Choroid plexus epithelial cell (primary cell): ENCODE measurements at places on chromosomes 5 and 9.

DNA sequence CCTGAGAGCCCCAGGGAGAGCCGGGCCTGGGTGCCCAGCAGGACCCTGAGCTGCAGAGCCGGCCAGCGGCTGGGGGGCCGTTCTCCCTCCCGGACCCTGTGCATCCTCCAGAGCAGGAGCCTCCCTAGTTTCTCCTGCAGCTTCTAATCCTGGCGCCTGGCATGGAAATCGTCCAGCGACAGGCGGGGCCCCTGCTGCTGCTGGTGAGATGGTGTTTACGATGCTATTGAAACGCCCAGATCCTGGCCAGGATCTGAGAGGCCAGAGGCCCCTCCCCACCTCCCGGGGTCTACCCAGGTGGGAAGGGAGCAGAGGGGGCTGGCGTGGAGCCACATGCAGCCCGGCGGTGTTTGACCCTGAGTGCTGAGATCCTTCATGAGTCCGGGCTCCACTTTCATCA lies 38.2 kb upstream of the CEP72 start:
- DNase-seq: no peak

DNA sequence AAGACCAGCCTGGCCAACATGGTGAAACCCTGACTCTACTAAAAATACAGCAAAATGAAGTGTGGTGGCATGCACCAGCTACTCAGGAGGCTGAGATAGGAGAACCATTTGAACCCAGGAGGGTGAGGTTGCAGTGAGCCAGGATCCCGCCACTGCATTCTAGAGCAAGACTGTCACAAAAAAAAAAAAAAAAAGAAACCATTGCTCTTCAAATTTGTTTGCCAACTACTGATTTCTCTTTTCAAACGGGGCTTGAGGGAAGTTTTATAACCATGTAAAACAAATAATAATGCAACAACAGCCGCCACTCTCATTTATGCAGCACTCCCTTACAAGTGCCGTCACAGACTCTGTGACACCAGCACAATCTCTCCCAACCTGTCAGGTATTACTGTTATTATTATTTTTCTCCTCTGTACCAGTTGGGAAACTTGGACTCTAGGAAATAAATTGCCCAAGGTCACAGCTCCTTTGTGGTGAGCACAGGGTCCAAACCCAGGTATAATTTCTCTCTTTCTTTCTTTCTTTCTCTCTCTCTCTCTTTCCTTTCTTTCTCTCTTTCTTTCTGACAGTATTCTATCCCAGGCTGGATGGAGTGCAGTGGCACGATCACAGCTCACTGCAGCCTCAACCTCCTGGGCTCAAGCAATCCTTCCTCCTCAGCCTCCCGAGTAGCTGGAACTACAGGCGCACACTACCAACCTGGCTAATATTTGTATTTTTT lies 25.4 kb downstream of the SERINC5 start:
- DNase-seq: no peak

DNA sequence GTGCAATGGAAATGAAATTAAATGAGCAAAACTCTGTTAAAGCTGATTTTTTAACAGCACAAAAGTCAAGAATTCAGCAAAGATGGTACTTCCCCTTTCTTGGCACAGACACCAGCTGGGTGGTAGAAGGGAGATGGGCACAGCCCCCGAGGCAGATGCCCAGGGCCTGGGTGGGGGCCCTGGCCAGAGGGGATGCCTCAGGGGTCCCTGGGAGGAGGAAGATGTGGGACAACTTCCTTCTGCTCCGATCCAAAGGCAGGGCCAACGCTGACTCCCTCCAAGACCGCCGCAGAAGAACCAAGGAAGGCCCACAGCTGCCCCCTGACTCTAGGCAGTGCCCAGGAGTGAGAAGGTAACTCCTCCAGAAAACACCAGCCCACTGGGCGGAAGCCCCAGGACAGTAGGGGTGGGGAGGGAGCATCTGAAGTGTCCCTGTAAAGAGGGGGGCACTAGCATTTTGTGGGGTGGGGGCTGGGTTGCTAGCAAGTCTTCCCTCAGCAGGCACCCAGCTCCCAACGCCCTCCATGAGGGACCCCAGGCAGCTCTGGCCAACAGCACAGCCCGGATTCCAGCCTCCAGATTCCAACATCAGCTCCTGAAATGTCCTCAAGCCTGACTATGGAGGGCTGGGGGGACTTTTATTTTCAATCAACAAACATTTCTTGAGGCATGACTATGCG lies 4.9 kb downstream of the NACC2 start:
- DNase-seq: no peak

DNA sequence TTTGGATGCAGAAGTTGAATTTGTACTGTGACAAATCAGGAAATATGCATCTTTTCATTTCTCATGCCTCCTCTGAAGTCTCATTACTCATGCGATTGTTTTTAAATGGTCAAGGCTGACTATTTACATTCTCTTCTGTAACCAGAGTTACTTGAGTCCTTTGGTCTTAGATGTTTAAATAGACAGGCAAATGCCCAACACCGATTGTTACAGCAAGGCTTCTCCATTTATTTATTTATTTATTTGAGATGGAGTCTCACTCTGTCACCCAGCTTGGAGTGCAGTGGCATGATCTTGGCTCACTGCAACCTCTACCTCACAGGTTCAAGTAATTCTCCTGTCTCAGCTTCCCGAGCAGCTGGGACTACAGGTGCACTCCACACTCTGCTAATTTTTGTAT lies 72.7 kb upstream of the SLC28A3 start:
- DNase-seq: no peak

DNA sequence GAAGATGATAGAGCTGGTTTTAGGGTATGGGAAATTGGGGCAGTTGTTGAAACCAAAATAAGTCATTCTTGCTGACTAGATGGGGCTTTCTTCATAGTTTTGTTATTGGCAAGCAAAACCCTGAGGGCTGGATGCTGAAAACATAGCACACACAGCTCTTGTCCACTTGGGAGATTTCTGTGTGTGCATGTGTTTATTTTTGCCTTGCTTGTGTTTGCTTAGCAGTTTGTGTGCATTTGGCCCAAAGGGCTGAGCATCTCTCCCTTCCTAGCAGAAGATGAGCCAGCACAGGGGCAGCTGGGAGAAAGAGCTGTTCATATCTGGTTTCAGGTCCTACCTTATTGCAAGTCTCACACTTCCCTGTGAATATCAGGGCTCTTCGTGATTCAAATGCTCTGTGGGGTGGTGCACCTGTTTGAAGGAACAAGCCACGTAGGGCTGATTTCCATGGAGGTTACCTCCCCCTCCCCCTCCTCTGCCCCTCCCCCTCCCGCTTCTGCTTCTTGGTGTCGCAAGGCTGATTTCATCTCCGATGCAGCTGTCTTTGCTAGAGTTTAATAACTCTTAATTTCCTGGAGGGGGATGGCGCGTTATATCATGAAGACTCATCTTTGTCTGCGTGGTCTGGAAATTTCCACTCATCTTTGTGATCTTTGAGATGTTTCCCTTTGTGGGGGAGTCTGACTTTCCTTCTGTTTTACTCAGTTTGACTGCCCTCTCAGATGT lies 296.5 kb downstream of the ARHGAP26 start:
- DNase-seq: no peak

- no peak for DNase-seq
These were observed 28.2 kb downstream of the NMUR2 start for GRCh38 chr5:152376886-152377285.

GRCh38 chr5:159582756-159583541 lies 252.7 kb upstream of the IL12B start:
- DNase-seq: peak; percentile 41

DNA sequence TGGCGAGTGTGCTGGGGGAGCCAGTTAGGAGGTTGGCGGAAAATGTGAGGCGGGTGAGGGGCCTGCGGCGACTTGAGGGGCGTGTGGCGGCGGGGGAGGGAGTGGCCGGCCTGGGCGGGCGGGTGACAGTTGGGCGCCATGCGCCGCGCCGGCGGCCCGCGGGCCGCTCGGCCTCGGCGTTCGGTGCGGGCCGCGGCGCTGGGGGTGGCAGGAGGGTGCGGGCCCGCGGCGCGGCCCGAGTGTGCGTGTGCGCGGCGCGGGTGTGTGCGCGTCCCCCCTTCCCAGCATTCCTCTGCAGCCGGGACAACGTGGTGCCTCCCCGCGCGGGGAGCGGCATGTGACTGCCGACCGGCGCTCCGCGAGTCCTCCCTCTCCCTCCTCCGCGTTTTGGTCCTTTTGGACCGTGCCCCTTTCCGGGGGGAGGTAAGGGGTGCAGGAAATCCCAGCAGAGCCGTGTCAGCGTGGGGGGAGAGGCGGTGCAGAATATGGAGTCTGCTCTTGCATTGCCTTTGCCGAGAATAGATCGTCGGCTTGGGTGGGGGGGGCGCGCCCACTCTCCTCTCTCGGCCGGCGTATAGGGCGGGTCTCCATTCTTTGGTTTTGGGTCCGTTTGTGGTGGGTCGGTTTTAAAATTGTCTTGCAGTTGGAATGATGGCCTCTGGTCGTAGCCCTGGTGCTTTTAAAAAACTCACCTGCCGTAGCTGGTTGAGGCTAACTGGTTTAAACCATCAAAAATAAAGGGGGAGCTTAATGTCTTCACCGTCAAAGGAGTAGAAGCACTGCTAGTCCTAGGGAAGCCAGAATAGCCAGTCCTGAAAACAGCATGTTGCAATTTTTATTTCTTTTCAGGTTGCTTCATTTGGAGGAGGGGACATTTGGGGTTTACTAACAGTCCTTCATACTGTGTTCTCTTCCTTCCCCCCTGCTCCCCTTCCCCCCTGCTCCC lies 2.0 kb downstream of the LARP1 start:
- peak; percentile 46 for DNase-seq

DNA sequence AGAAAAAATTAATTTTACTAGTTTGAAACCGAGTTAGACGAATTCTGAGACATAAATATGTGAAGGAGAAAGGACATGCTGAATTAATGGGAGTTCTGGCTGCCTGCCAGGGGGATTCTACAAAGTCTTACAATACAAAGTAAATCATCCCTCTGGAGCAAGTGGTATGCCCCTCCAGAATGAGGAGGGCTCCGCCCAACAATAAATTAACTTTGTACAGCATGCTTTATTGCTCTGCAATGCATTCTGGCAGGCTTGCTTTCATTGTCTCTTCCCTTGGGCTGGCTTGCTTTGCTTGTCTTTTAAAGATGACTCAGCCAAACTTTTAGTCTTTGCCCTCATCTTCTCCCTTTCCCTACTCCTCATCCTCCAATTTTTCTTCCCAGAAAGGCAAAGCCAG lies 11.7 kb upstream of the PCDHB1 start:
- no peak for DNase-seq

- no peak for DNase-seq
These were observed 25.1 kb downstream of the CRB2 start for GRCh38 chr9:123380852-123381705.

- peak; percentile 66 for DNase-seq
These were observed 6.6 kb upstream of the RNF20 start for GRCh38 chr9:101527066-101527465.

DNA sequence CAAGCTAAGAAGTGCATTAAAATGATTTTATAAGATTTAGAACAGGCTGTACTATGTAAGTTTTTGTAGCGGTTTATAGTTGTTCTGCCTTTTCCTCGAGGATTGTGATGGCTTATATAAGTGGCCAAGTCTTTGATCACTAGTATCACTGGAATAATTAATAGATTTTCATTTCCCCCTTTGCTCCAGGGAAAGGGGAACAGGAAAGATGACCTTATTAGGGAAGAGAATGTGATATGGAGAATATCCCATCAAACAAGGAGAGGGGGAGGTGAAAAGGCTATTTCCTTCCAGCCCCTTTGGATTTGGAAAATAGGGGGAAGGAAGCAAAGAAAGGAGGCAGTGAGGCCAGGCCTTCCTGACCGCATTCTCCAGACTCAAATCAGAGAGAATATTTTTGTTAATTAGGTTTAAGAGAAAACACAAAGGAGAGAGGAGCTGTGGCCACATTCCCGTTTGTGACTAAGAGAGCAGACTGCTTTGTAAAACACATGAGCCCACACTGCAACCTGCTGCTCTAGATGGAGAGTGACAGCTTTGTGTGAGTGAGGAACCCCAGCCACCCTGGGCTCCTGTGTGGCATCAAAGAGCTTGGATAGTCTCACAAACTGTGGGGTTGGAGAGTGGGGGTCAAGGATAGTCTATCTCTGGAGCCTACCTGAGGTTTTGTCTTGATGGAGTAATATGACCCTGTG lies 359.5 kb downstream of the DTWD2 start:
- DNase-seq: no peak

- DNase-seq: peak; percentile 77
These were observed 27.1 kb upstream of the MYORG start for GRCh38 chr9:34403554-34404380.

DNA sequence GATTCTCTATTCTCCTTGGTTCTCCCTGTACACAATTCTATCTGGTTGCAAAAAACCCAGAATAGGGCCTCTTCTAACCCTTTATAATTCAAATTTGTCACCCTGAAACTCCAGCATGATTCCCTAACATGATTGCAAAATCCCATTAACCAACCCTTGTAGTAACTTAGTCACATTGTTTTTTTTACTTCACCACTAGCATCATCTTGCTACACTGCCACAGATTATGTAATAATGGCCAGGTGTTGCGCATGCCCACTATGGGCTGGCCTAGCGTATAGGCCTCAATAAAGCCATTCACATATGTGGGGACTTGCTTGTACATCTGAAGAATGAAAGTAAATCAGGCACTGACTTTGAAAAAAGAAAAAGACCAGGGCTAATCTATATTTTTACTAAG lies 25.7 kb downstream of the FAM170A start:
- peak; percentile 25 for DNase-seq

DNA sequence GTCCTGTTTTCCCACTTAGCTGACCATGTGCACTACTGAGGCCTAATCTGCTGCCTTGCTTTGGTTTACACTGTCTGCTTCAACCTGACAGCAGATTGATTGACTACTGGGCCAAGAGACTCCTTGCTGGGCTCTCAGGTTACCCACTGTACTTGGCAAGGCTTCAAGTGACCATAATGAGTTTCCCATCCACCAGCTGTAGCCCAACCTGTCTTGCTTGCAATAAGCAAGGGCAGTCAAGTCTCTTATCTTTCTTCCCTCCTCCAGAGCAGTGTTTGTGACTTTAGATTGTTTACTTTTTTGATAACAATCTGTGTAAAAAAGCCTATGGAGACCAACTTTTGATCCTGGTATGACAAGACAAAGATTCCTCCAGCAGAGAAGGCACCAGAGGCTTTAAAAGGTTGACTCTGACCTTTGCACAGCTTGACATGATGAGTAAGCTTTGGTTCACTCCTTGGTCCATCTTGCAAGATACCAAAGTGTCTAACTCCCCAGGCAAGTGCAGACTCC lies 912.3 kb upstream of the SEMA6A start:
- DNase-seq: no peak
